Smooth muscle cell of the brain vasculature (primary cell): ENCODE measurements at places on chromosomes 2 and 18.

- DNase-seq, result no peak
These were observed 270.9 kb downstream of the TWIST2 start for GRCh38 chr2:239118675-239119211.

GRCh38 chr18:54828281-54828881 is at the start of gene RAB27B:
Gene RAB27B, plus strand, starts transcription at chr18:54828477. Its CDS starts 49,109 bp downstream, at chr18:54877586.
- peak; percentile 79 for DNase-seq

- no peak for DNase-seq
These were observed 26.7 kb upstream of the CHRNA1 start for GRCh38 chr2:174791020-174791419.

DNA sequence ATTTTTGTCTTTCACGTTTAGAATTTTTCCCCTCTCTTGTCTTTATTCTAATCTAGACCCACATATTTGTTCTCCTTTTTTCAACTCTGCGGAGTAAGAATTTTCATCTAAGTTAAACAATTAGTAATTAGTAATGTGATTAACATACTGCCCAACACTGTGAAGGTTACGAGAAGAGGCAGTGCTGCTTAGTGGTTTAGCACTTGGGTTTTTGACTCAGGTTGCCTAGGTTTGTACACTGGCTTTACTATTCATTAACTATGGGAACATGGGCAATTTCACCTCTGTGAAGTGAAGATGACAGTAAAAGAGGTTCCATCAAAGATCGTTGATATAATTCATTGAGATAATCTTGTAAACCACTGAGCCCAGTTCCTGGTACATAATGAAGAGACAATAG is 82.2 kb upstream of the PNPT1 start:
- no peak for DNase-seq

DNA sequence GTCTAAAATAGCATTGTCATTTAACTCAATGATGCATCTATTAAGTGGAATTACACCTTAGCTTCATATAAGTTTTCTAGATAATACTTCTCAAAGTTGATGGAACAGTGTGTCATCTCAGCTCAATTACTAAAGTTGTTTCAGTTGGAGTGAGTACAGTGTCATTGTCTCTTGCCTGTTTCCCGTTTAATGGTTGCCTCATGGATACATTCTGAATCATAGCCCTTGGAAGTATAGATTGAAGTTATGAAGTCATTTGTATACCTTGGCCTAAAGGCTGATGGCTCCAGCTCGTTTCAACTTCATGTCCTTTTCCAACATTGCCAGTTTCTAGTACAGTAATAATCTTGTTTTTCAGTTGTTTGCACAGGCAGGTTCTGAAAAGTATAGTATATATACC is 130.5 kb upstream of the NOSTRIN start:
- DNase-seq, result no peak

- no peak for DNase-seq
These were observed 74.9 kb upstream of the KLHL14 start for GRCh38 chr18:32847691-32848090.

- no peak for DNase-seq
These were observed 189.1 kb downstream of the WDPCP start for GRCh38 chr2:63399156-63399555.

GRCh38 chr2:27041752-27042151 is 9.0 kb downstream of the TMEM214 start:
- no peak for DNase-seq

GRCh38 chr18:30632071-30632698 is 410.4 kb downstream of the DSC3 start:
- DNase-seq, result no peak
